GM23248 (cell line): ENCODE measurements at places on chromosomes 1 and 21.

- DNase-seq, result peak; percentile 91
Measured at GRCh38 chr1:41773144-41773591, 145.6 kb downstream of the HIVEP3 start.

GRCh38 chr1:185566995-185567394 is 167.2 kb upstream of the HMCN1 start:
- DNase-seq, result peak; percentile 82

GRCh38 chr1:26290122-26290881 is 10.4 kb downstream of the SH3BGRL3 start:
- no peak for DNase-seq

- DNase-seq, result peak; percentile 65
Measured at GRCh38 chr21:16116798-16117197, 387.0 kb downstream of the USP25 start.

GRCh38 chr1:222009105-222009730 is 267.3 kb upstream of the DUSP10 start:
- peak; percentile 25 for DNase-seq

GRCh38 chr1:65198096-65198495 is 50.1 kb downstream of the AK4 start:
- peak; percentile 45 for DNase-seq

GRCh38 chr1:163875200-163875926 is 553.6 kb downstream of the NUF2 start:
- DNase-seq, result peak; percentile 92

DNA sequence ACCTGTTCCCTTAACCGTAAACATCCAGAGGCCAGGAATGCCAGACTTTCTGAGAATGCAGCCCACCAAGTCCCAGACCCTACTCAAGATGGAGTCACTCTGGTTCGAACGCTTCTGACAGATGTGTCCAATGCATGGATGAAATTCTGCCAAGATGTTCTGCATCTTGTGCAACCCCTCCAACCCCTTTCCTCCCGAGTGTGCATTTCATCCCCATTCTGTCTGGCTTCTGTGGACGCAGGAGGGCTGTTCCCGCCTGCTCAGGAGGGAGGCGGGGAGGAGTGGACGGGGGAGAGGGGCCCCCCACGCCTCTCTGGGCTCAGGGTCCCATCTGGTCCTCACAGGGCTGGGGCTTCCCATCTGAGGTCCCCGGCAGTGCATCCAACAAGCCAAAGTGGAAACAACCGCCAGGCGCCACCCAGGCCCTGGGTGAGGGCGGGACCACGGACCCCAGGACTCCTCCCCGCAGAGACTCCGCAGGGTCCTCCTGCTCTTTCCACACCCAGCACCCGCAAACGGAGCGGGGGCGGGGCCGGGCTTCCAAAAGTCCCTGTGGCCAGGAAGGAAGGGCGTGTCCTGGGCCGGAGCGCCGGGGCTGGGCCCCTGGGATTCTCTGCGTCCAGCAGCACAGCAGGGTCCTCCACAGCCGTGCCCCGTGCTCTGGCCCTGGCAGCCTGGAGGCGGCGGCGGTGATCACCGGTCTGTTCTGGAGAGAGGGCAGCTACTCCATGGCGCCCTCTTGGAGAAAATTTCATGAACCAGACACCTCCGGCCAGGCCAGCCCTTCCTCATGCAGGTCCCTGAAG is 27.8 kb upstream of the SUMO3 start:
- DNase-seq, result peak; percentile 80

DNA sequence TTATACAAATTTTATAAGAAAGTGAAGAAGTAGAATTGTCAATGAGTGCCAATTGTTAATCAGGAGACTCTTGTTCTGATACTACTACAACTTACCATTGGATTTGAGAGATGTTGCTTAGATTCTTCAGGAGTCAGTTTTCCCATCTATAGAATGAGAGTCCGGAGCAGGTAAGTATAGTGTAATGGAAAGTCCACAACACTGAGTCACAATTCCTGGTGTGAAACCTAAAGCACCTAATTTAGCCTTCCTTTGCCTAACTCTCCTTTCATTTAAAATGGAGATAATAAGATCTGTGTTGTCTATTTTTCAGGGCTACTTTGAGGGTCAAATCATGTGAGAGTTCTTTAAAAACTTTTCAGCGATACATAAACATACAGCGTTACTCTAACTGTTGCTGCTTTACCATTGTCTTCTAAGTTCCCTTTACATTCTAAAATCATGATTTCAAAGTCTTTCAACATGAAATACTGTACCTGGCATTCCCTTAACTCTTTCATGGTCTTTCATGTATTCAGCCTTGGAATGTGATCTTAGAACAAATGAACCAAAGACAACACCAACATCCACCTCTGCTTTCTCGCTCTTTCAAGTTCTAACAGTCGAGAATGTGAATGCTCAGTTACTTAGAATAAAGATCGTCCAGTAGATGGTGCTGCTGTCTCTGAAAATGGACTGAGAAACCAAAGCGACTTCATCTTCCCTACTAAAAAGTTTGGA is 90.9 kb downstream of the SLC30A10 start:
- peak; percentile 61 for DNase-seq

GRCh38 chr1:171367436-171367835 is 53.5 kb downstream of the FMO4 start:
- DNase-seq, result no peak

DNA sequence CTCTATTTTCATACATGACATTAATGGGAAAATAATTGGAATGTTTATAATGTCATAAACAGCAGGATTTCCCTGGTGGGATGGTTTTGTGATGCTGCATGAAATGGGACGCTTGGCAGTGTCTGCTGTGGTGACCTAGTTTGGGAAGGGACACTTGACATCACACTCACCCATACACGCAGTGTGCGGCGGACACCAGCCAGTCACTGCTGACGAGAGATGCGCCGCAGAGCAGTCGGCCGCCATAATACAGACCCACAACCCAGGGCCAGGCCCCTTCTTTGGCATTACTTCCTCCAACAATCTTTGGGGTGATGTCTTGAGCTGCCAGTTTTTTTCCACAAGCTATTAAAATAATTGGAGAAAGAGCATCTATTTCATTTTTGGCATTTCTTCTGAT is 49.5 kb downstream of the CHODL start:
- DNase-seq, result no peak

- DNase-seq, result no peak
Measured at GRCh38 chr21:14405225-14405624, 22.3 kb upstream of the HSPA13 start.

DNA sequence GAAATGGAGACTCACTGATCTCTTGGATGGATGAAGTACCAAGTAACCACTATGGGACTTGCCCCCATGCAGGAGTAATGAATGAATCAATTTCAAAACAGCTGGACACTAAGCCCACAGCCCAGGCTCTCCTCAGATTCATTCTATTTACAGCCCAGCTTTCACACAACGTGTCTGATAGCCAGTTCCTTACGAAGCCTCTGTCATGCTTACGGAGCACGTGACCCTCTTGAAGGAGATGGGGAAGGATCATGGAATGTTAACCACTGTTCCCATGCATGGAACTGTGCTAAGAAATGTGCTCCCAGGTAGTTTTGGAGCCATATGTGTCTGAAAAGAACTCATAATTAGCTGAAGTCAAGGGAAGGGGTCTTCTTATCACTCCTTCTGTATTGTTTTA is 124.1 kb downstream of the KIF26B start:
- DNase-seq, result no peak

GRCh38 chr1:201947697-201948008 is 1.3 kb upstream of the LMOD1 start:
- DNase-seq, result peak; percentile 73

GRCh38 chr1:6859415-6860343 is 74.4 kb downstream of the CAMTA1 start:
- DNase-seq, result peak; percentile 93

GRCh38 chr1:3657096-3657475 is 4.8 kb downstream of the TP73 start:
- DNase-seq, result no peak

- no peak for DNase-seq
Measured at GRCh38 chr1:3735027-3735681, 17.1 kb upstream of the CCDC27 start.

DNA sequence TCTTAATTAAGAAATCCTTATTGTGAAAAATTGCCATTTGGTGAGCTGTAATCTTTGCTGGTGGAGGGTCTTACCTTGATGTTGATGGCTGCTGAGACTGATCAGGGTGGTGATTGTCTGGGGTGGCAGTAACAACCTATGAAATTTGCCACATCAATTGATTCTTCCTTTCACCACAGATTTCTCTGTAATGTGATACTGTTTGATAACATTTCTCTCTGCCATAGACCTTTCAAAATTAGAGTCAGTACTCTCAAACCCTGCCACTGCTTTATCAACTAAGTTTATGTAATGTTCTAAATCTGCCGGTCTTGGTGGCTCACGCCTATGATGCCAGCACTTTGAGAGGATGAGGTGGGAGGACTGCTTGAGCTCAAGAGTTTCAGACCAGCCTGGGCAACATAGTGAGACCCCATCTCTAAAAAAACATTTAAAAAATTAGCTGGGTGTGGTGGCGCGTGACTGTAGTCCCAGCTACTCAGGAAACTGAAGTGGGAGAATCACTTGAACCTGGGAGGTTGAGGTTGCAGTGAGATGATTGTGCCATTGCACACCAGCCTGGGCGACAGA is 5.0 kb downstream of the KPNA6 start:
- no peak for DNase-seq

DNA sequence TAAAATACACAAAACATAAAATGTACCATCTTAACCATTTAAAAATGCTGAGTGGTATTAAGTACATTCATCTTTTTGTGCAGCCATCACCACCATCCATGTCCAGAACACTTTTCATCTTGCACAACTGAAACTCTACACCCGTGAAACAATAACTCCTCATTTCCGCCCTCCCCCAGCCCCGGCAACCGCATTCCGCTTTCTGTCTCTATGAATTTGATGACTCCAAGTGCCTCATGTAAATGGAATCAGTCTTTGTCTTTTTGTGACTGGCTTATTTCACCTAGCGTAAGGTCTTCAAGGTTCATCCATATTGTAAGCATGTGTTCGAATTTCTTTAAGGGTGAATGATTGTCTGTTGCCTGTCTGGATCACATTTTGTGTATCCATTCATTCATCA is 37.2 kb downstream of the SCCPDH start:
- no peak for DNase-seq

- no peak for DNase-seq
Measured at GRCh38 chr1:3316340-3316943, 138.0 kb upstream of the ARHGEF16 start.

- DNase-seq, result no peak
Measured at GRCh38 chr1:102562380-102562779, 545.9 kb downstream of the COL11A1 start.

DNA sequence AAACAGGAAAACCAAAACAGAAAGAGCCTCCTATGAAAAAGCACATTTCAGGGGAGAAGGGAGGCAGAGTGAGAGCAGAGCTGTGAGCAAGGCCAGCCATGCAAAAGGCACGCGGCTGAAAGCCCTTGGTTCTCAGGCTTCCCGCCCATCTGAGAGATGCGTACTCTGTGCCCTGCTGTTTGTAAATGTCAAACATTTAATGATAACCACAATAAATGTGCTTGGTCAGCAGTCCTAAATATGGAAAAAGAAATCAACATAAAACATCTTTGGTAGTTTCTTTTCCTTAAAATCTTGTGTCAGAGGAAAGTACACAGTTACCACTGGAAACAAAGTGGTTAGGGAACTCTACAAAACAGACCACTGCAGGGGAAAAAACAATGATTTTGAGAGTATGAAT is 283.1 kb downstream of the DSCAM start:
- DNase-seq, result no peak

GRCh38 chr1:204435381-204435831 is 23.8 kb upstream of the PPP1R15B start:
- peak; percentile 88 for DNase-seq

DNA sequence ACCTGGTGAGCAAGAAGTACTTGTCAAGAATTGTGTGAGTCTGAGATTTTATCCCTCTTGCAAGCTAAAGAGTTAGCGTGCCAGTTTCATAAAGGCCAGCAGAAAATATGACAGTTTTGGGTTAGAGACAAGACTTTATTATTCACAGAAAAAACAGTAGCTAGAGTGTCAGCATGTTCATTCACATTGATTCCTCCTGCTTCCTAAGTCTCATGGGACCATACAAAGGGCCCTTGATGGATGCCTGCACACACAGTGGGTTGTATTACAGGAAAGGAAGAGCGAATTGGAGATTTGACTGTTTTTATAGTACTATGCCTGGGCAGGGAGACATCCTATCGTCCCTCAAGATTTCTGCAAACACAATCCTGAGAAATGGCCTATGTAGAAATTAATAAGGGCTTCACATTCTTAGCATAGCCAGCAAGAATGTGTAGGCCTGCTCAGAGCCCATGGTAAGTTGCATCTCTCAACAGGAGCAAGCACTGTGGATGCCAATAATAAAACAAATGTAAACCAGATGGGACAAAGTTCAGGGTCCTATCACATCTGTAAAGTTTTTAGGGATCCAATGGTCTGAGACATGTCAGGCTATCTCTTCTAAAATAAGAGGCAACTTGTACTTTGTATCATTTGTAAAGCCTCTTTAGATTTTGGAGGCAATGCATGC is 4.0 kb upstream of the ASPM start:
- DNase-seq, result no peak

- DNase-seq, result no peak
Measured at GRCh38 chr21:40631211-40631610, 215.7 kb downstream of the DSCAM start.

DNA sequence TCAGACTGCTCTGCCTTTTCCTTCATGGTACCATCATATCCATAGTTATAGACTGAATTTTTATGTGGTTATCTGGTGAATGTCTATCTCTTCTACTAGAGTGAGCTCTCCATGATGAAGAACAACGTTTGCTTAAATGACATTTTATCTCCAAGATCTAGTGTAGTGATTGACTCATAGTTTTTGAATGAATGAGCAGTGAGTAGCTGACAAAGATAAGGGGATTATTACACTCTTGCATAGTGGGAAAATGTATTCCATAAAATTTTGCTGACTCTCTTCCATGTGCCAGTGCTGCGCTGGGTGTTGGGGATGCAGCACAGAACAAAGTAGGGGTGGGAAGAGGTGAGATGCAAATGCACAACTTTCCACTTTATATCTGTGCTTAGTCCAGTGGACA is 147.7 kb downstream of the TGFB2 start:
- no peak for DNase-seq

DNA sequence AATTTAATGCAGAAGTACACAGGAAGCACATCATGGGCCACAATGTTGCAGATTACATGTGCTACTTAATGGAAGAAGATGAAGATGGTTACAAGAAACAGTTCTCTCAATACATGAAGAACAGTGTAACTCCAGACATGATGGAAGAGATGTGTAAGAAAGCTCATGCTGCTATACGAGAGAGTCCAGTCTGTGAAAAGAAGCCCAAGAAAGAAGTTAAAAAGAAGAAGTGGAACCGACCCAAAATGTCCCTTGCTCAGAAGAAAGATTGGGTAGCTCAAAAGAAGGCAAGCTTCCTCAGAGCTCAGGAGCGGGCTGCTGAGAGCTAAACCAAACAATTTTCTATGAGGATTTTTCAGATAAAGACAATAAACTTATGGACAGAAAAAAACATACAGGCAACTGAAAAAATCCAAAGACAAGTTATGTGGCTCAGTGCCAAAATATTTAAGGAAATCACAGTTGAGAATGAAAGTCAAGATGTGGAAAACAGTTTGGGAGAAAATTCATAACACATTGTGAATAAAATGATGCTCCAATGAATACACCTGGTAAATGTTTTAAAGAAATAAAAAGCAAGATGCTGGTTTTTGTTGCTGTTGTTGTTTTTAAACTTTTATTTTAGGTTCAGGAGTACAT is 2.8 kb upstream of the ZNF644 start:
- DNase-seq, result no peak
